ENCODE measurements at places on chromosomes 2 and 18.

DNA sequence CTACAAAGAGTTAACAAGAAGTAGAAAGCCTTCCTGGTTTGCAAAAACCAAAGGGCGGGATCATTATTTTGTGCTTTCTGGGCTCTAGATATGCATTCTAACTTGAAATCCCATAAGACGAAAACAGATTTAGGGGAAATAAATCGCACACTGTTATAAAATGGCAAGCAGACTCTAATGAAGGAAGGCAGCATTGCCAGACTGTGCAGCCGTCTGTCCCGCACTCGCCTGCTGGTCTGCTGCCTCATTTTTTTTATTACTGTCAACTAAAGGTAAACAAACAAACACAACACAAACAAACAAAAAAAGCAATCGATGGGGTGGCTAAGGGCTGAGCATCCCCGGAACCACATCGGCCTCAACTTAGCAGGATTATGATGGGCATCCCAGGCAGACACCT lies 24.4 kb downstream of the ZNF521 start:
- no peak for DNase-seq

- no peak for DNase-seq
These were observed 26.4 kb downstream of the SLC4A1AP start for GRCh38 chr2:27690052-27690451.

DNA sequence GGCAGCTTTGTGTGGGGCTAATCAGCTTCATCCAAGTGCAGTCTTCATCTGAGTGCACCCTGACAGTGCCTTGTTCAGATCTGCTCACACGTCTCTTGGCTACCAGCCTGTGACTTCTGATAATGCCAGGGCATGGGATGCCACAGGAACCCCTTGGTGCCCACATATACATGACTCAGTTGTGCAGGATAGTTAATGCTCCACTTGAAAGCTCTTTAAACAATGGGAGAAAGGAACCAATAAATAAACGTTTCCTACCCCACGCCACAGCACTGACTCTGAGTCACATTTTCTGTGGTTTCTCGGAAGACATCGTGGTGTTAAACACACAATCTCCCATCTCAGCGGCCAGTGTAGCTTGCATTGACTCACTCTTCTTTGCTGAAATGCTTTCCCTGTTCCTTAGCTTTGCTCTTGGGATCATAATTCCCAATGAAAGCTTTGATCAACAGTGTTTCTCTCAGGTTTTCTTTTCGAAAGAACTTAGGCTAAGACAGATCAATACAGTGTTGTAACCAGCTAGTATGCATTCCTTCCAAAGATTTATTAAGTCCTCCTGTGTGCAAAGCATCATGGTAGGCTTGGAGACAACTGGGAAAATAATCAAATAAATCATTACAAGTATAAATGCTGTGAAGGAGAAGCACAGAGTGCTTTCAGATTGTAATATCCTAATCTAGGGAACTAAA lies 142.0 kb downstream of the COPS8 start:
- no peak for DNase-seq

GRCh38 chr18:76686737-76687231 lies 135.6 kb upstream of the ZNF236 start:
- DNase-seq = no peak

DNA sequence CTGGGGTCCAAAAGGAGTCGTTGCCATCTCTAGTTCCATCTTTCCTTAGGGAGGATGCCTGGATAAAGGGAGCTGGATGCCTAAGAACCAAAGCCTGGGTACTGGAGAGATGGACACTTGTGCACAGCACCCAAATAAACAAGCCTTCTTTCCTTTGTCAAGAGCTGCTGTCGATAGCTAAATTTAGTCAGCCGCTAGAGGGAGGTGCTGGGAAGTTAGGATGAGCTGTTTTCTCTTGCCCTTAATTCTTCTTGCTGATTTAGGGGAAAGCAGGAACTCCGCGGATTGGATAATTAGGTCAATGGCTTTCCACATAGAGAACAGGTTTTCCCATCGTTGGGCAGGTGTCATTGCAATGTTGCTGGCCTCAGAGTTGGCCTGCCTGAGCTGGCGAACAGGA lies 30.9 kb upstream of the SERPINB12 start:
- no peak for DNase-seq

GRCh38 chr2:223779877-223780276 lies 57.5 kb downstream of the AP1S3 start:
- no peak for DNase-seq

DNA sequence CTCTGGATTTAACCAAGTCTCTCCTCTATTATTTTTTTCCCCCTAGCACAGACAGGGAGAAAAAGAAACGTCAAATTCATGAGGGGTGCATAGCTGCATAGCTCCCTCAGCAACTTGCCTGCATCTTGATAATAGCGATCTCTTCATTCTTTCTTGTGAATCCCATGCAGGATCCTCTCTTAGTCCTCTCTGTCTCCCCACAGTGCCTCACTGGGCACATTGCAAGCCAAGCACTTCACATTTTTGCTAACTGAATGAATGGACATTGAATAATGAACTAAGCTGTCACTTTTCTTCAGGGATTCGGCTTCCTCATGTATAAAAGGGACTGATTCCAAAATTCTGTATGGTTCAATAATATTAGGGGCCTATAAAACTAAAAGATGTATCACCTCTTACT lies 2.9 kb upstream of the EPB41L3 start:
- no peak for DNase-seq

- DNase-seq = no peak
These were observed 205.8 kb downstream of the ARL6IP6 start for GRCh38 chr2:152924219-152924618.
